ENCODE measurements at places on chromosomes 3 and 15.

DNA sequence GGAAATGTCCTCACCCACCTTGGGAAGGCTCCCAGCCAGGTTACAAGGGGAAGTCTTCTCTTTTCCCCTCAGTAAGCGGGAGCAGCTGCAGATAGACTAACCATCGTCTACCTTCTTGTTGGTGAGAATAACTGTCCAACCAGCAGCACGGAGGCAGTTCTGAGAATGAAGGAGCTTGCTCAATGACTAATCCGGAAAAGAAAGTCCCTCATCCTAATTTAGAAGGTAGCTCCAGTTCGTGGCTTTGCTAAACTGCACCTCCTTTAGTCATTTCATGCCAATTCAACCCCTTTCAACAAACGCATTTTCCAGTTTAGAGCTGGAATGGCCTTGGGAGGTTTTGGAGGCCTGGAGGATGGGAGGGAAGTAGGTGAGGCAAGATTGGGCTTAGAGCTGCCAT lies 527.4 kb upstream of the PROK2 start:
- no peak for DNase-seq

DNA sequence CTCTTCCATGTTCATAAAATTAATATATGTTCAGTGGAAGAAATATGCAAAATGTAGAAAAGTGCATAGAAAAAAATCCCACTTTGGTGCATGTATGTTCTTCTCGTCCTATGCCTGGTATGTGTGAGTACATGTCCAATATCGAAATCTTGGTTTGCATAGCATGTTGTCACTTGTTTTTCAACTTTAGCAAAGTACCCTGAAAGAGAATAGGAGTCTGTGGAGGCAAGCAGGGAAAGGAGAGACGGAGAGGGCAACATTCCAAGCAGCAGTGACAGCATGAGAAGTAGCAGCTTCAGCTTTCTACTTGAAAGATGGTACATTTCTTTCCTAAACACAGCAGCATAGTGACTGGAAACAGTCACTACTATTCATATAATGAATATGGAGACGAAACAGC lies 56.8 kb upstream of the CACNA2D3 start:
- DNase-seq, result no peak

GRCh38 chr15:65254758-65255157 lies 31.9 kb downstream of the PARP16 start:
- DNase-seq, result no peak

- no peak for DNase-seq
Observed at GRCh38 chr3:136882571-136882970, 20.6 kb downstream of the NCK1 start.

DNA sequence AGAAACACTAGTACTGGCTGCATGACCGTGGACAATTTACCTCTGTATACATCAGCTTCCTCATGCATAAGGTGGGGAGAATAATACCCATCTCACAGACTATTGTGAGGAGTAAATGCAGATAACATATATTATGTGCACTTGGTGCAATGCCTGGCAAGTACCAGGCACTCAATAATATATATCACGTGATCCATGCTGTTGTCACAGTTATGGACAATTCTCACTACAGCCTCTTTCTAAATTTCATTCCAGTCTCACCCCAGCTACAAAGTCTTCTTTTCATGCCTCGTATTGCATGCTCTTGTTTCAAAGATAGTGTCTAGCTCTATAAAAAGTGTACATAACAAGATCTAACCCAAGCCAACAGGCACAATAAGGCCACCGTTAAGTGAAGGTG lies 494.3 kb upstream of the ADAMTS9 start:
- no peak for DNase-seq

GRCh38 chr3:184812662-184813042 lies 686 bp downstream of the VPS8 start:
- DNase-seq, result no peak

DNA sequence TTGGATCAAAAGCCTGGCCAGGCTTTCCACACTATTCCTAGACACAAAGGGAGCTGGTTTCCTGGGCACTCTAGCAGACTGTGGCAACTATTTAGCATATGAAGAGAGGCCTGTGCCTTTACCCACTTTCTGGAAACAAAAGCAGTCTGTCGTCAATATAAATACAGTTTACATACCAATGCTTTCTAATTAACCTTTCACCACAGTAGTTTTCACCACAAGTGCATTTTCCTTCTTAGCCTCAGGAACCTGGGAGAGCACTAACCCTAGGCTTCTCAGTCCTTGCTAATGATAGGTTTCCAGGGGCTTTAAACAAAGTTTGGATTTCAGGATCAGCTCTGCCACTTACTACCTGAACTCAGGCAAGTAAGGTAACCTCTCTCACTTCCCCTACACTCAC lies 499.1 kb downstream of the MAGI1 start:
- DNase-seq, result no peak

GRCh38 chr3:100545371-100545770 lies 53.0 kb downstream of the TMEM45A start:
- DNase-seq, result no peak

- DNase-seq, result no peak
Observed at GRCh38 chr15:48865370-48866079, 12.4 kb upstream of the EID1 start.
